ENCODE measurements at places on chromosomes 4 and X.

DNA sequence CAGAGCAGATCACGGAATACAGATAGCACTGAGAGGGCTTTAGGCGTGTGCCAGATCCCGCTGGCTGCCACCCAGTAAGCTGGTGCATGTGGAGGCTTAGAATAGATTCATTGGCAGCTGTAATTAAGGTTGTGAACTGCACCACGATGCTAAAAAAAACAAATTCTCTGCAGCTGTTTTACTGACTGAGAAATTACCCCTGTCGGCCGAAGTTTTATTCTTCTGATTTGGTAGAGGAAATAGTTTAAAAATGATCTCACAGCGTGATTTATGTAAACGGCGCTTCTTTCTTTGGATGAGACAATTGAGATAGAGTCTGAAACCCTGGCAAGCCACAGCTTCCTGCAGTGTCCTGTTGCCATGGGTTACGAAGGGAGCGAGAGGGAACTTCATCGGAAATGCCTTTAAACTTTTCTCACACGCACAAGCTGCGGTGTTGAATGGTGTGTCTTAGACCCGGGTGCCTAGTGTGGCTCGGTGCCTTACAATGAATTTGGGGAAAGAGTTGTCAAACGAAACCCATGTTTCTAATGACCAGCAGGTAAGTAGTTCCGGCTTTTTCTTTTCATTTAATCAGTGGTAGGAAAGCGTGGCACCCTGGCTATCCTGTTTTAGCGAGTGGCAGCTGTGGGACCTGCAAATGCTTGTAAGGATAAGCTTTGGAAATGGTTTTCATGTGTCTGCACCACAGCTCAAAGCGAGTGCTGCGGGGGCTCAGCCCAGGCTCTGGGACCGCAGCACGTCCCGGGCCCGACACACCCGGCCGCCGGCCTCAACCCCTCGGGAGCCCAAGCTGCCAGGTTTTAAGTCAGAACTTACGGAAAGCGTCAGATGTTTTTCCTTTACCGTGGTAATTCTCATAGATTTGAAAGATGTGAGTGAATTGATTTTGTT is 71.7 kb upstream of the HGFAC start:
- DNase-seq: no peak

GRCh38 chr4:99878604-99879003 is 15.6 kb downstream of the LAMTOR3 start:
- no peak for DNase-seq

DNA sequence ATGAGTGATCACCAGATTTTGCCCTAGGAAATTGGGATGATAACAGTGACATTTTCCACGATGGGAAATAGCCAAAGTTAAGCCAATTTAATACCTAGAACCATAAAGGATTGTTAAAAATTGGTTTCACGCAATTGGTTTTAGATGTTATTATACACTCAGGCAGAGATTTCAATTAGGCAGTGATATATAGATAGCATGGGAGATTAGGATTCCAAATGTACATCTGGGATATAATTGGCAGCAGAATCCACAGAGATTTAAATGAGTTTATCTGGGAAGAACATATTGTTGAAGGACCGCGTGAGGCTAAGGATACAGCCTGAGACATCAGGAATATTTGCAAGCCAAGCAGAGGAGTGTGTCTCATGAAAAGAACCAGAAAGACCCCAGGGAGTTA is 351.6 kb downstream of the GPM6A start:
- no peak for DNase-seq

GRCh38 chr4:20916106-20916505 is 215.8 kb downstream of the PACRGL start:
- no peak for DNase-seq
